ENCODE measurements at places on chromosomes 5 and 9. TPM values are rescaled to one million over a fixed set of nuclear protein-coding genes. Genes with fewer than 3 reads are reported as not detected.

GRCh38 chr5:141734501-141735229 is 52.6 kb upstream of the ARAP3 start:
- ATAC-seq: no peak

C6 gene
- total RNA-seq: 9.2 TPM

DNA sequence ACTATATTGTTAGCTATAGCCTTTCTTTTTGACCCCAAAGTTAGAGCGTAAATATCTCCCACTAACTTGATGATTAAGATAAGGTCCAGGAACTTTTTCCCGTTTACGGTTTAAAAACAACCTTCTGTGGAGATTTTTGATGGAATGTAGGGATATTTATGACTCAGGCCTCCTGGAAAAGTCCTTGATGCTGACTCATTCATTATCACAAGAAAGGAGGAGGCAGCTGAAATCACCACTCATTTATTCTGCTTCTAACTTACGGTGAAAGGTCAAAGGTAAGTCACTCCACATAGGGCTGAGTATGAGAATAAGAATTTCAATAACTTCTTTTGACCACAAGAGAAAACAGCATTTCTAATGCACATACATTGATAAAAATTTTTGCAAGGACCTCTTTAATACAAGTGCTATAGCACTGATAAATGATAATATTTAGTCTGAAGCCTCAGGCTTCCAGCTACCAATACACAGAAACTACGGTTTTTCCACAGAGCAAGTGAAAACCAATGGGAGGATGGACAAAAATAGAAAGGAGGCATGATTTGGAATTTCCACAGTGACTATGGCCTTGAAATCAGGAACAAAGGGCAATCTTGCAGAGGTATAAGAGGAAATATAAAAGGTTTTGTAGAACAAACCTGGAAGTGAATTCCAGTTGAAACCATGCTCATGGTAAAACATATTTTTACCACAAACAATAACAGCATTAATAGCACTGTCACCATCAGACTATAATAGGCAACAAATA is 146.5 kb downstream of the PPP2R2B start:
- no peak for ATAC-seq

- ATAC-seq: no peak
Measured at GRCh38 chr9:78005231-78006002, 26.2 kb downstream of the GNAQ start.

GRCh38 chr5:158701007-158701391 is 398.7 kb downstream of the EBF1 start:
- ATAC-seq: no peak

GRCh38 chr5:17735761-17736160 is 101.5 kb downstream of the TAF11L14 start:
- no peak for ATAC-seq

DNA sequence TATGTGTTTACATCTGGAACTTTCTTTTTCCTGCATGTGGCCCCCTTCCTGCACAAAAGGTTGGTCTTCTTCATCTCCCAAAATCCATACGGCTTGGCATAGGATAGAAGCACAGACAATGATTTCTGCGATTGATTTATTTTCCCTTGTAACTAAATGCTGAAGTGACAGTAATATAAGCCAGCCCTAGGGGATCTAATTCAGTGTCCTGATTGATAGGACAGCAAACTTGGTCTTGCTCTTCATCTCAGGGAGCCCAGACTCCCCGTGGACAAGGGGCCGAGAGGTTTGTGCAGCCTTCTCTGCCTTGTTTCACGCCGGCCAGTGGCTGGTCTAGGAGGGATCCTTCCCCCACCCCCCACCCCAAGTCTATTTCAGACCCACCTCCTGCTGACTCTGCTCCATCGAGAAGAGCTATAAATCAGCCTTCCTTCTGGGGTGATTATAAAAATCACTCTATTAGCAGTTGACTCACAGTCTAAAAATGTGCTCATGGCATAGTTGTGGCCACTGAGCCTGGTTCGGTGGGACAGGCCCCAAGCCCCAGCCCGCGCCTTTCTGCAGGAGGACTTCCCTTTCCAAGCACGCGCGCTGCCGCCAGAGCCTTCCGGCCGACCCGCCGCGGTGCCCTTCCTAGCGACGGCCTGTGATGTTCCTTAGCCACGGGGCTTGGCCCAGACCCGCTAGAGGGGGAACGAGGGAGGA is 89.8 kb upstream of the COL5A1 start:
- no peak for ATAC-seq

SOHLH1 gene
- total RNA-seq: not detected

DNA sequence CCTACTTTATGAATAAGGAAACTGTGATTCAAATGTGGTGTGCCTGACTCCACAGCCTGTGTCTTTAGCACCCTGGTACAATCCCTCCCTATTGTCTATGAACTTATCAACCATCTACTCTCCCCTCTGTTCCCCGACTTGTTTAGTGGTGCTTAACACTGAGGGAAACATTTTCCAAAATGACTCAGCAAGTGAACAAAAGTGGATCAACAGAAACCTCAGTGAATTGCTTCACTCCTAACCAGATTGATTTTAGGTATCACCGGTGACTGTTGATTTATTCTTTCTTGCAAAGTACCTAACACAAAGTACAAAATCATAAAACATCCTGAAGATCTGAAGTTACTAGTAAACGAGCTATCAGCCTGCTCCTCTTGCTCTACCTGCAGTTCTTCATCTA is 42.1 kb upstream of the RAPGEF6 start:
- ATAC-seq: no peak

ACTBL2 gene
- total RNA-seq: not detected

DNA sequence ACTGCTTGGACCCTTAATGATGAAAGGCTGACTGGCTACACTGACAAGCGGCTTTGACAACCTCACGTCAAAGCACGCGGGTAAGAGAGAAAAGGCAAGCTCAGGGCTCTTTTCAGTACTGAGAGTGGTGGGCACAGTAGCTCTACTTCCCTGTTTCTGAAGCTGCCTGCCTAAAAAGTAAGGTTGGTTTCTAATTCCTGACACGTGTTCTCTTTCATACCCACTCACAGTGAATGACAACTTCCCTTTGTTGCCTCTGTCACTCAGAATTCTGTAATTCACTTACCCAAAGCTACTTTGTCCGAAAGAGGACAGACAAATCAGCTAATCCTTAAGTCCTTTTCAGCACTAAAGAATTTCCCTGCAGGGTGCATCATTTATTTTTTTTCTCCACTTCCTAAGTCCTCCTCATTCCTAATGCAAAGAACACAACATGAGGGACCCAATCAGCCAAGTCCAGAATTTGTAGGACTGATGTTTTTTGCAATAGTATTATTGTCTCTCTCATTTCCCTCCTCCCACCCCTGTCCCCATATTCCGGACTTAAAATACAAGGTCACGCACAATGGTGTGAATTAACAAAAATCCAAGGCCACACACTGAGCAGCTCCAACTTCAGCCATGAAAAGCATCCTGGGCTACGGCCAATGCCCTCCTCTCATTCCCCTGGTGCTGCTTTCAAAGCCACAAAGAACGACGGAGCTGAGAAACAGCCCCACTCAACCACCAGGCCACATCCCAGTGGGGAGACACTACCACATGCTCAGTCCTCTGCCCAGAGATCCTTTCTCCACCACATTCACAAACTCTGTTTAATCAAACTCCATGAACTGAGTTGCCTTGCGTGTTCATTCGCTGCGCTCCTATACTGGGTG is 221.0 kb downstream of the TSSK1B start:
- peak; percentile 36 for ATAC-seq

- ATAC-seq: no peak
Measured at GRCh38 chr9:127086771-127087170, 35.7 kb downstream of the ANGPTL2 start.

TRIM7 gene
- 3.0 TPM for total RNA-seq

GABRA1 gene
- total RNA-seq: not detected

GRCh38 chr5:997001-997474 is 11.6 kb upstream of the NKD2 start:
- no peak for ATAC-seq

DNA sequence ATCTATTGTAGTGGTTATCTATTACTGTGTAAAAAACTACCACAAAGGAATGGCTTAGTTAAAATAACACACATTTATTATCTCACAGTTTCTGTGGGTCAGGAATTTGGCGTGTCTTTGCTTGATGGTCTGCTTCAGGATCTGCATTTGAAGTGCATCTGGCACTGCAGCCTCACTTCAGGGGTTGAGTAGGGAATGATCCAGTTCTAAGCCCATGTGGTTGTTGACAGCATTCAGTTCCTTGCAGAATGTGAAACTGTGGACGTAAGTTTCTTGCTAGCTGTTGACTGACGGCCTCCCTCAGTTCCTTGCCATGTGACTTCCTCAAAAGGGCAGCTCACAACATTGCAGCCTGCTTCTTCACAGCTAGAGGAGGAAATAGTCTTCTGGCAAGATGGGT is 2.1 kb upstream of the OGN start:
- peak; percentile 68 for ATAC-seq
